ENCODE measurements at places on chromosomes 3 and 15.

DNA sequence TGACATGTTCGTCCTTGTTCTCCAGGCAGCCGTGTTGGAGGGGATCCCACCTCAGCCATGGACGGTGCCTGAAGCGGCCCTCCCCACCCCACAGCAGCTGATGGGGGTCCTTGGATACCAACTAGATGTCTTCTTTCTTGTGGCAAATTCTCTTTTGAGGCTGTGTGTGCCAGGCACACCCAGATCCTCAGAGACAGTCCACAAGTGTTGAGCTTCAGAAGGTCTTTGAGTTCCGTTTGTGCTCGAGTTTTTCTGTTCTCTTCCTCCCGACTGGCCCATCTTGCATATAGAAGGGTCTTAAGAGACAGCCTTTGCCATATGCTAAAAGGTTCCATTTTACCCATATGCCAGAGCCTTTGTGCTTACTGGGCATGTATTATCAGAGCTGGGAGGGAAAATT is 227.4 kb downstream of the THSD4 start:
- DNase-seq: no peak

GRCh38 chr3:53704363-53704725 is 141.9 kb downstream of the CHDH start:
- DNase-seq: no peak

DNA sequence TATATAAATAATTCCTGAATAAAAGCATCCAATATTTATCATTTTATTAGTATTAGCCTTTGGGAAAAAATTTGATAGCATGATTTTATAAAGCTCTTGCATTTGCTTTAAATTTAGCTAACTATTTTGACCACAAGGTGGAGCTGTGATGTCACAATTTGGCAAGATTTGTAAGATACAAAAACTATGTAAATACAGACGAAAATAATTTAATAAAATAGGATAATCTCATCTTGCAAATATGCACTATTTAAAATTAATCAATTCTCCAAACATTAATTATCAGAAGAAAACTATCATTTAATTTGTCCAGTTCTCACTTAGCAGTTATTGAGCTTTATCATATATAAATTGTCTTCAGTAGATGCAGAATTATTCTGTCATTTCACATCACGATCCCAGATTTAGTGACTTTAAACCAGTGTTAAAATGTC is 95.4 kb downstream of the PLOD2 start:
- DNase-seq: no peak

GRCh38 chr15:60320365-60320764 is 77.4 kb downstream of the ANXA2 start:
- no peak for DNase-seq

- DNase-seq: no peak
Measured at GRCh38 chr3:125319765-125320164, 55.4 kb downstream of the ZNF148 start.

- no peak for DNase-seq
Measured at GRCh38 chr15:34780725-34781124, 14.6 kb downstream of the ACTC1 start.

GRCh38 chr15:101440846-101441590 is 48.5 kb downstream of the PCSK6 start:
- DNase-seq: no peak

DNA sequence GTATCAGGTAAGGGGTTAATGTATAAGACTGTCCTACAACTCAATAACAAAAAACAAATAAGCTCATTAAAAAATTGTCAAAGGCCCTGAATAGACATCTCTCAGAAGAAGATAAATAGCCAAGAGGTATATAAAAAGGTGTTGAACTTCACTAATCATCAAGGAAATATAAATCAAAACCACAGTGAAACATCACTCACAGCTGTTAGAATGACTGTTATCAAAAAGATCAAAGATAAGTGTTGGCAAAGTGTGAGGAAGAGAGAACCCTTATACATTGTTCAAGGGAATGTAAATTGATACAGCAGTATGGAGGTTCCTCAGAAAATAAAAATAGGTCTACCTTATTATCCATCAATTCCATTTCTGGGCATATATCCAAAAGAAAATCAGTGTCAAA is 95.5 kb downstream of the FILIP1L start:
- no peak for DNase-seq

DNA sequence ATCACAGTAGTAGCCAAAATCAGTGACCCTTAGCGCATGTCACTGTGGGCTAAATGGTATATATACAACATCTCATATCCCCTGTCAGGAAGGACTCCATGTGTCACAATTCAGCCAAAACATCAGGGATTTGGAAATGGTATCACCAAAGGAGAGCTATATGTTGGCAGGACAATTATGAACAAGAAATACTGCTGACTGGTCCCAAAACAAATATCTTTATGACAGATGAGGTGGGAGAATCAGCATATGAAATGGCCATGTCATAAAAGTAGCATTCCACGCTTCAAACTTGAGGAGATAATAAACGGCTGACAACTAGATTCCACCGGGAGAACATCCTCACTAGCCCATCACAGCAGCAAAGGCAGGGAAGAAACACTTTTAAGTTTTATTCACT is 158.4 kb downstream of the MAGI1 start:
- no peak for DNase-seq

DNA sequence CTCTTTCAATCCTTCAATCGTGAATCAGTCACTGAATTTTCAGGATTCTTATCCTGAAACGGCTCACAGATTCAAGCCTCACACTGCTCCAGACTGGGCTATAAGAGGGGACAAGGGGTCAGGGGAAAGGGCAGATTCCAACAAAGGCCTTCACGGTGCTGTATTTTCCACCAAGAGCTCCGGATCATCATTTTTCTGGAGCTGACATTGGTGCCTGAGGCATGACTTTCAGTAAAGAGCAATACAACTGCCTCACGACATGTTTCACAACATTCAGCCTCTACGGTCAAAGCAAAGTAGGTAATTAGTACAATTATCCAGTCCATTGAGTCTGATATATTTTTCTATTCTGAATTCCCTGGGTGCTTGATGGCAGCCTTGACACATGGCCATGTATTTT is 185.0 kb upstream of the PRICKLE2 start:
- DNase-seq: no peak

GRCh38 chr3:141336672-141337522 is 31.4 kb upstream of the ZBTB38 start:
- no peak for DNase-seq

GRCh38 chr3:70952033-70952747 is 631.3 kb downstream of the FOXP1 start:
- no peak for DNase-seq

- no peak for DNase-seq
Measured at GRCh38 chr3:24426896-24427295, 67.8 kb downstream of the THRB start.

DNA sequence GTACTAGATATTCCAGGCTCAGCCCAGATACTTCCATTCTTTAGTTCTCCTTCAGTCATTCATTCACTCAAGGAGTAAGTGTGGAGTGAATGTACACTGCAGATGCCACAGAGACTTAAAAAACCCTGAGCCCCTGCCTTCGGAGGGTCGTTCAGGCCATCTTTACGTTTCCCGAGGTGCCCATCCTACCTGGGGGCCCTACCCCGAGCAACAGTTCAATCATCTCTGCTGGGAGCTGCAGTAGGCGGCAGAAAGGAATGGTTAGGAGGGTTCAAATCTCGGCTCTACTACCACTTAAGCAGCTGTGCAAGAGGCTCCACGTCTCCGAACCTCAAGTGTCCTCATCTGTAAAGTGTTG is 613 bp downstream of the SEC13 start:
- no peak for DNase-seq

GRCh38 chr3:177629276-177629675 is 432.0 kb upstream of the TBL1XR1 start:
- DNase-seq: no peak

DNA sequence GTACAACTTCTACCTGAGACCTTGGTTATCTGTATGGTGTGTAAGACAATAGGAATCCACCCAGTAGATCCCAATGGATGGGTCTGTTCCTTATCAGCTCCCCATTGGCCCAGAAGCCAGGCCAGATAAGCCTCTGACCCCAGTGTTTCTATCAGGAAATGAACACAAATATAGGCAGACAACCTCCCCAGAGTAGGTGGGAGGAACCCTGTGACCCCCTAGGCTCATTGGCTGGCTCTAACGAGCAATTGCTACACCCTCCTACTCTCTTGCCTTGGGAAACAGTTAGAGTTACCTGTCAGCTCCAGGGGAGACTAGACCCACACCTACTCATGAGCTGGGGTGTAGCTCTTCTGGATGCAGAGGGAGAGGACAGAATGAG is 299.9 kb downstream of the UACA start:
- DNase-seq: no peak

- no peak for DNase-seq
Measured at GRCh38 chr3:16439163-16439847, 74.2 kb downstream of the RFTN1 start.

DNA sequence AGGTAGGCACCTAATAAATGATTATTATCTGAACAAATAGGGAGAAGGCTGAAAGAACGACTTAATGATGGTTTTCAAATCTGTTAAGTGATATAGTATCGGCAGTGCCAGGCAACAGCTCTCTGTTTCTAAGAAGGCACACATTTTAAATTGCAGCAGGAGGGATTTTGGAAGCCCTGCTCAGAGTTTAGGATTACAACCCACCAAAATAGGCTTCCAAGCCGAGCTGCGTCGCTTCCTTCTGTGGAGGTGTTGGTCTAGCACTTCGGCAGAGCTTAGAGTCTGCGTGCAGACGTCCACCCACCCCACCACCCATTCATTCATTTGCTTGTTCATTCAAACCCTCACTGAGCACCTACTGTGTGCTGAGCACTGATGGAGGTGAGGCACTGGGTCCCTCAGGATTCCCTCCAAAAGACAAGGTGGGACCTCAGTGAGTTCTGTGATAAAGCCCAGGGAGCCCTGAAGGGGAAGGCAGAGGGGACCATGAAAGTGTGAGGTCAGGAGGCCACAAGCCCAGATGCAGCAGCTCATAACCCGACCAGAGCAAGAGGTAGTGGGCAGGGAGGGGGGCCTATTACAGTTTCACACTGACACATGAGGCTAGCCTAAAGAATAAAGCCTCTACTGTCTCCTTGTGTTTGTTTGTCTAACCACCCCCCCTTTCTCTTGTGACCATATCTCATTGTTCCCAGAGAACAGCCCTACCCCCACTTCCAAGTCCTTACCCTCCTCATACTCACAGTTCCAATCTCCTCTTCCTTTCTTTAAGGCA is 8.9 kb downstream of the ADCY5 start:
- no peak for DNase-seq

DNA sequence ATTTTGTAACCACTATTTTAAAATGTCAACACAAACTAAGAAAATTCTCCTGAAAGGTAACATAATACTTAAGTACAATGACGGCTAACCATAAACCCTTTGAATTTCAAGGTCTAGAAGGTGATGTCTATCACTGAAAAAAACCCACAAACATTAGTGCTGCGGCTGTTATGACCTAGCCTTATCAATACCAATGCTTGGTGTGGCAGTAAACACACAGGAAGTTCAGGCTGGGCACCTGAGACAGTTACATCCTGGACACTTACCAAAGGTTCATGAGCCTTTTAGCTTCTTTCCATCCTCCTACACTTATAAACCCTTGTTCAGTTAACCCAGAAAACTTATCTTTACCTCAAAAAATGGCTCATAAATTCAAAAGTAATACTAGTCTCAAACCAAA is 5.8 kb downstream of the HSPBAP1 start:
- no peak for DNase-seq

GRCh38 chr3:117688583-117688982 is 979.0 kb downstream of the TUSC7 start:
- DNase-seq: no peak

- no peak for DNase-seq
Measured at GRCh38 chr3:48564022-48564421, 441 bp upstream of the UCN2 start.

GRCh38 chr3:153090973-153091372 is 71.1 kb upstream of the RAP2B start:
- no peak for DNase-seq

- DNase-seq: no peak
Measured at GRCh38 chr3:58518291-58518789, 18.6 kb downstream of the ACOX2 start.

- no peak for DNase-seq
Measured at GRCh38 chr3:50095352-50095998, 6.8 kb downstream of the RBM5 start.

DNA sequence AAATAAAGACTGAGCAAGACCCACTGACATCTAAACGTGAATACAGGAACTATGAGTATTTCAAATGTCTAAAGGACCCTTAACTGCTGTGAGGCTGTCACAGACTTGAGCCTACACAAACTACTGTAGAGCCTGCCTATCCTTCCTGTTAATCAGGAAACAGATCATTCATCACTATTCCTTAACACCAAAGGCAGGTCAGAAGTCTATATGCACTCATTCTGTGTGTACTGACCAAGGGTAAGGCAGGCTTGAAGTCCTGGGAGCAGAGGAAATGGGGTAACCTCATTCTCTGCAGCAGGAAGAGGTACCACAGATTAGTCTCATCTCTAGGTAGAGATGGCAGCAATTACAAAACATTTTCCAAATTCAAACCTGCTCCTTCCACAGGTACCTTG is 30.7 kb downstream of the NPTN start:
- DNase-seq: no peak

GRCh38 chr3:184289426-184289938 is 9.6 kb upstream of the PSMD2 start:
- DNase-seq: no peak

- no peak for DNase-seq
Measured at GRCh38 chr15:67747921-67748320, 77.4 kb upstream of the SKOR1 start.

- DNase-seq: no peak
Measured at GRCh38 chr3:24318677-24319287, 175.9 kb downstream of the THRB start.

DNA sequence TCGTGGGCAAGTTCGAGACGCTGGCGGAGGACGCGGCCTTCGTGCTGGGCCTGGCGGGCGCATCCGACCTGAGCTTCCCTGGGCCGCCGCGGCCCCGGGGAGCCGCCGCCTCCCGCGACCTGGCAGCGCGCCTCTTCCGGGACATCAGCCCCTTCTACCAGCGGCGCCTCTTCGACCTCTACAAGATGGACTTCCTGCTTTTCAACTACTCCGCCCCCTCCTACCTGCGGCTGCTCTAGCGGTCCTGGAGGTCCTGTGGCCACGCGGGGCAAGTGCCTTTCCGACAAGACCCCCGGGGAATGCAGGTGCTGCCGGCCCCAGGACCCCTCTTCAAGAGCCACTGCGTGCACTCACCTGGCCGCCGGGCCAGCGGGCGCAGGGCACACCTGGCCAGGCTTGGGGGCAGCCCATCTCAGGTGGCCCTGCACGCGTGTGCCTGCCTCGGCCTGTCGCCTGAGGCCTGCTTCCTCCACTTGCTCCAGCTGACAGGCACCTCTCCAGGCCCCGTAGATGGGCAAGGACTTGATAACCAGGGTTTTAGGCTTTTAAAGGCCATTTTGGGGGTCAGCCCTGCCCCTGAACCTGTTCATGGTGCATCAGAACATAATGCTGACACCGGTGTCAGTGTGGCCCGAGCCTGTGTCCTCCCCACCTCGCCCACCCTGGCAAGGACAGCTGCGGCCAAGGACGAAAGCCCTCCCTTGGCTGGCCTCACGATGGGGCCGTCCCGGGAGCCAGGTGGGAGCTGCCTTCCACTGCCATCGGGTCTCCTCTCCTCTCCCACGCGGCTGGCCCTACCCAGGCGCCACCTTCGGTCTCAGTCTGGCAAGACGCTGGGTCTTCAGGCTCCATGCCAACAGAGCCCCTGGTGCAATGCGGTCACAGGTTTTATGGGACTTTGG is 16.1 kb downstream of the C3orf22 start:
- no peak for DNase-seq

All from T-helper 1 cell (primary cell).